GOT3 (cell line): ENCODE measurements at places on chromosomes 1 and 21.

DNA sequence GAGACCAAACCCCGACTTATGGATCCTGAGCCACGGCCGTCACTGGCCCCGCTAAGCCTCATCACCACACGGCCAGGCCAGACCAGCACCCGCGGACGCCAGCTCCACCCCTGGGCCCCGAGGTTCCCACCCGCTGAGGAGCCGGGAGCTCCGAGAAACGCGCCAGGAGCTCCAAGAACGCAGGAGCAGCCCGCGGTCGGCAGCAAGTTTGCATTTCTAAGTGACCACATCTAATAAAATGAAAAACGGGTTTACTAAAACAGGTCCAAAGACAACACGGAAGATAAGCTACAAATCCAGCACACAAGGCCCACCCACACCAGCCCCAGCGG, 8.1 kb upstream of the C1QTNF12 start:
- DNase-seq = no peak

GRCh38 chr1:41741244-41741643, 177.5 kb downstream of the HIVEP3 start:
- no peak for DNase-seq

DNA sequence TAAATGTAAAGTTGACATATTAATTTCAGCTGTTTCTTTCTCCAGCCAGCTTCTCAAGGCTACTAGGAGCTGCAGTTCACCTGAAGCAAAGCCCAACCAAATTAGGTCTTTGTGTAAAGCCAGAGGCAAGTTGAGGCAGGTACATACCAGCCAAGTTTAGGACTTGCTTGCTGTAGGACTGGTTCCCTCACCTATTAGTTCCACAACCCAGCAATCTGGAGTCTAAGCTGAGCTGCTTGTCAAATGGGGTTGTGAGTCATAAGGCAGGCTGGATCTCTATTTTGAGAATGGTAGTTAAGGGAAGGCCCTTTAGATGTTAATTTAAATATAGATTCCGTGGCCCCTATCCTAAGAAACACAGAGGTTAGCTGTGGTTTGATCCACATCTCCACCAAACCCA, 7.6 kb upstream of the FLG2 start:
- DNase-seq = no peak

GRCh38 chr1:248748211-248748610, 7.3 kb downstream of the LYPD8 start:
- DNase-seq = no peak

- no peak for DNase-seq
Observed at GRCh38 chr21:14542638-14543037, 3.5 kb downstream of the SAMSN1 start.

- no peak for DNase-seq
Observed at GRCh38 chr1:81068726-81069125, 732.0 kb upstream of the ADGRL2 start.
